ENCODE measurements at places on chromosomes 1 and 21.

DNA sequence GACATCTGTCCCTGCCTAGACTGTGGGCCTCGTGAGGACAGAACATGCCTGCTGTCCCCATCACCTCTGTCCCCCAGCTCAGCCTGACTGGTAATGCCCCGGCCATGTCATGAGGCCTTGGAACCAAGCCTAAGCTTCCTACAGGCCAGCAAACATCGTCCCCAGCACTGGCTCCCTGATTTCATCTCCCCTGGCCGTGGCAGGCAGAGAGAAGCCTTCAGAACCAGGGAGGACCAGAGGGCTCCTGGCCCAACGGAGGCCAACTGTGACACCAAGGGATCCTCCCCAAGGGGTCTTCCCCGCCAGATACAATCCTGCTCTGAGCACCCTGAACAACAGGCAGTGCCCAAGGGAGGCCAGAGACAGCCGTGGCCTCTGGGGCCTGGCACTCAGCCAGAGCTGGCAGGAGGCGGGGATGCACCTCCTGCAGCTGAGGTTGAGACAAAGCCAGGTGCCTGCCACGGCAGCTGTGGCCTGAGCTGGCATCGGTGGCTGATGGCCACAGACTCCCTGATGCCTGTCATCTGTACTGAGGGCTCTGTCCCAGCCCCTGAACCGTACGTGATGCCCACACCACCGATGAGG lies 9.9 kb upstream of the NPHP4 start:
- no peak for DNase-seq

DNA sequence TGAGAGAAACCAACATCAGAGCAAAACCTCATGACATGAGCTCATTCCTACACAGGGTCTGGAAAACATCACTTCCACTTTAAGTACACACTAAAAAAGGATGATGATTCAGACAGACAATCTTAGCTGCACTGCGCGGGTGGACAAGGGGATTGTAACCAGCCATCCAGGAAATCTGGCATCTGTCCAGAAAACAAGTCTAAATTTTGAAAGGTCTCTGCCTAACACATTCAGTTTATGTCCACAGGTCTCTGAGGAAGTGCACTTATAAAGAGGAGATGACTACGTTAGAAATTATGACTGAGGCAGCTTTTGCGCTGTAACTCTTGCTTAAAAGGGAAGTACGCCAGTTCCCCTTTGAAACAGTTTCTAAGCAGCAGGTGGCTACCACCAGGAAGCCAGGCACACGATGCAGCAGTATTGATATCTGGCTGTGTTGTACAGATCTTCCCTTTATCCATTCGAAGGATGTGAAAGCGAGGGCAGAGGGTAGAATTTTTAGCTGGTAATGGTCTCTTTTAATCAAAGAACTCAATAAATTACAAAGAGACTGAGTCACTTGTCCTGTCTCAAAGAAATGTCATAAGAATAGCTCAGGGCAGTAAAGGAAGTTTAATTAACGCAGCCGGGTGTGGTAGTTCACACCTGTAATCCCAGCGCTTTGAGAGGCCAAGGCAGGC lies 128.0 kb downstream of the SETD4 start:
- peak; percentile 46 for DNase-seq

- DNase-seq, result no peak
Observed at GRCh38 chr1:207019161-207019560, 13.4 kb downstream of the C1orf116 start.

GRCh38 chr1:188590641-188591040 lies 1761.9 kb downstream of the PLA2G4A start:
- DNase-seq, result no peak

DNA sequence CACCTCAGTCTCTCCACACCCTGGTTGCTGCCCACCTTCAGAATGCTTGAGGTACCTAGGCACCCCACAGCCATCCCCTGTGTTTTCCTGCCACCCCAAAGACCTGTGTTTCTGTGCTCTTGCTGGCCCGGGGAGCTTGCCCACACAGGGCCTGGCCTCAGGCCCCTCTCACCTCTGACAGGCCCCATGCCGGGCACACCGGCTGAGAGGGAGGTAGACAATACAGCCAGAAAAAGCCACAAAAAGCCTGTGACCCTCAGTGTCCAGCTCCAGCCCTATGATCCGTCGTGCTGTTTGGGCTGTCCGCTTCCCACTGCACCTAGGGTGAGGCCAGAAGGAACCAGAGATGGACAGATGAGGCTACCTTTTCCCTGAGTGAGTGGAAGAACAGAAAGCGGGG lies 11.4 kb downstream of the SEMA6C start:
- no peak for DNase-seq

- DNase-seq, result peak; percentile 71
Observed at GRCh38 chr1:84720221-84720780, 30.0 kb upstream of the SSX2IP start.

Data from retina (tissue), 1 donor.